ENCODE measurements at places on chromosomes 1 and 21. TPM values are rescaled to one million over a fixed set of nuclear protein-coding genes. Genes with fewer than 3 reads are reported as not detected.

MYOG gene
- total RNA-seq: 15.7 TPM

CFAP45 gene
- total RNA-seq: 1.0 TPM

KIF14 gene
- total RNA-seq: 3.8 TPM

LCE1C gene
- not detected for total RNA-seq

S100A9 gene
- 0.51 TPM for total RNA-seq

MYCL gene
- 20.1 TPM for total RNA-seq

DNA sequence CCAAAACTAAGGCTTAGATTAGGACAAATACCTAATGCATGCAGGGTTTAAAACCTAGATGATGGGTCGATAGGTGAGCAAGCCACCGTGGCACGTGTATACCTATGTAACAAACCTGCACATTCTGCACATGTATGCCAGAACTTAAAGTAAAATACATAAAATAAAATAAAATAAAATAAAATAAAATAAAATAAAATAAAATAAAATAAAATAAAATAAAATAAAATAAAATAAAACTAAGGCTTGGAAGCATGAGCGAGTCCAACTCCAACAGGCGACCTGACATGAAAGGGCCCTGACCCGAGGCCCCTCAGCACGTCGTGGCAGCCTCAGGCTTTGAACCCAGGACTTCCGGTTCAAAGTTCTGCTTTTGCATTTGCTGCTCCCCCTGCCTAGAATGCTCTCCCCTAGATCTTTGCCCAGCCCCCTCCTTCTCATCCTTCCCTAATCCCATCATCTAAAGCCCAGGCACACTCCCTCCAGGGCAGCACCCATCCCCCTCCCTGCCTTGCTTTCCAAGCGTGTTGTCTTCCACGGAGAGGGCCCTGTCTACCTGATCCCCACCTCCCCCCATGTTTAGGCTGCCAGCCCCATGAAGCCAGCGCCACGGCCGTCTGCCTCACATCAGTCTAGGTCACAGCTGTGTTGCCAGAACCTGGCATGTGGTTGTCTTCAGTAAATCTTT lies 64.3 kb downstream of the TAS1R2 start:
- H3K4me3 ChIP-seq: no peak overlapping the region
- DNase-seq: no peak
- H3K27me3 ChIP-seq: peaks cover 3% of the 10 kb centered on the region
- H3K36me3 ChIP-seq: no peaks in the 10 kb centered on the region
- H3K4me1 ChIP-seq: peaks cover 14% of the 10 kb centered on the region

DNA sequence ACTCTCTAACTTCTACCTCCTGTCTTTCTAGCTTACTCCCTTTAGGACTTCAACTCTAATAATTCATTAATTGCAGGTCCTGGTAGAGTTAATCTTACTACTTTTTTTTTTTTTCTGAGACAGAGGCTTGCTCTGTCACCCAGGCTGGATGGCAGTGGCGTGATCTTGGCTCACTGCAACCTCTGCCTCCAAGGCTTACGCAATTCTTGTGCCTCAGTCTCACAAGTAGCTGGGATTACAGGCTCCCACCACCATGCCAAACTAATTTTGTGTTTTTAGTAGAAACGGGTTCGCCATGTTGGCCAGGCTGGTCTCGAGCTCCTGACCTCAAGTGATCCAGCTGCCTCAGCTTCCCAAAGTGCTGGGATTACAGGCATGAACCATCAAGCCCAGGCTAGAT lies 15.7 kb downstream of the BTBD8 start:
- H3K4me1 ChIP-seq: peaks cover 13% of the 10 kb centered on the region
- H3K4me3 ChIP-seq: no peak overlapping the region
- H3K27ac ChIP-seq: no peak overlapping the region
- peaks cover 3% of the 10 kb centered on the region for H3K27me3 ChIP-seq
- H3K36me3 ChIP-seq: no peaks in the 10 kb centered on the region

DNA sequence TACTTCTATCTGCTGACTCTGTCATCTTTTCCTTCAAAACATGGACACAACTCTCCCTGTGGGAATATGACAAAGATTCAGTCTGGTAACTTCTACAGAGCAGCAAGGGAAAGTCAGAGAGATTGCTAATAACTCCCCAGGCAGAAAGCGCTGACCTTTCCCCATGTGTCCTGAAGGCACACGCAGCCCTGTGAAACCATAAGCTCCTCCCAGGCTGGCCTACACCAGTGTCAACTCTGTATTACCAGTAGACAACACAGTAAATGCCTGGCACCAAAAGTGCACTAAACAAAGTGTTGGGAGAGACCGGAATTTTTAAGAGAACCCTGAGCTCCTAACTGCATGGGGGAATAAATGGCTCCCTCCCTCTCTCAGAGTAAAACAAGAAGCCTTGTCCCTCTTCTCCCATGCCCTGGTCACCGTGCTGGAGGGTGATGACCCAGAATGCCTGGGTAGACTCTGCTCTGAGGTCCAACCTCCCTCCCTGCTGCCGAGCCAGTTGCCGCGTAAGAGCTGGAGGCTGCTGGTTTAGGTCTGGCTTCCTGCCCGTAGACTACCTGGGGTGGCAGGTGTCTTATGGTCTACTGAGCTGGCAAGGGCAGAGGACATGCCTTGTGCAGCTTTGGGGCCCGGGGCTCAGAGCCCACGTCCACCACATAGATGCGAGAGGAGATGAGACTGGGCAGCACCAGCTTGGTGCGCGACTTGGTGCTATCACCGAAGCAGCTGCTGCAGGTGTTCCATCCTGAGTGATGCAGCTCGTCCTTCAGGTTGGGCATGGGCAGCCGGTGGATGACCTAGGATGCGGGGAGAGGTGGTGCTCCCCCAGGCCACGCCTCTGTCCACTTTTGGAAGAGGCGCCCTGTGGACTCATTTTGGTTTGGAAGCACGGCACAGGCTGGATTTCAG lies 3.9 kb downstream of the SELENBP1 start:
- peaks cover 13% of the 10 kb centered on the region for H3K27me3 ChIP-seq
- peaks cover 17% of the 10 kb centered on the region for H3K4me1 ChIP-seq
- H3K36me3 ChIP-seq: peaks cover 11% of the 10 kb centered on the region
- DNase-seq: no peak
- no peak overlapping the region for H3K27ac ChIP-seq

GRCh38 chr1:24173638-24174575 lies 13.2 kb downstream of the IFNLR1 start:
- H3K27ac ChIP-seq: no peak overlapping the region
- H3K36me3 ChIP-seq: no peaks in the 10 kb centered on the region
- H3K4me3 ChIP-seq: no peak overlapping the region
- no peaks in the 10 kb centered on the region for H3K4me1 ChIP-seq
- DNase-seq: no peak

DNA sequence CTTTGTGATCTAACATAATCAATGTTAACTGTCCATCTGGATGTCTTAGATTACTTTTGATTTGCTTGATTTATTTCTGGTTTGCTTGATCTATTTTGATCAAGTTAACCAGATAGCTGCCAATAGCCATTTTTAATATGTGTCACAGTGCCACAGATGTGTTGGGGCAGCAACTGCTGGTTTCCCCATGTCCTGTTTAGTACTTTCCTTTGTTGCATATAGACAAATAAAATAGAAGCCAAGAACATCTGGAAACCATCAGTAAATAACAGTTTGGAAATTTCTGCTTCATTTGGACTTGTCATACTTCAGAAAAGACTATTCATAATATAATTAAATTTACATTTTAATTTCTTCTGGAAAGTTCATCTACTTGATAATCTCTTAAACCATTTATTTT lies 145.6 kb upstream of the C21orf91 start:
- no peak overlapping the region for H3K27ac ChIP-seq
- no peaks in the 10 kb centered on the region for H3K27me3 ChIP-seq
- H3K4me3 ChIP-seq: no peak overlapping the region
- no peak for DNase-seq

DNA sequence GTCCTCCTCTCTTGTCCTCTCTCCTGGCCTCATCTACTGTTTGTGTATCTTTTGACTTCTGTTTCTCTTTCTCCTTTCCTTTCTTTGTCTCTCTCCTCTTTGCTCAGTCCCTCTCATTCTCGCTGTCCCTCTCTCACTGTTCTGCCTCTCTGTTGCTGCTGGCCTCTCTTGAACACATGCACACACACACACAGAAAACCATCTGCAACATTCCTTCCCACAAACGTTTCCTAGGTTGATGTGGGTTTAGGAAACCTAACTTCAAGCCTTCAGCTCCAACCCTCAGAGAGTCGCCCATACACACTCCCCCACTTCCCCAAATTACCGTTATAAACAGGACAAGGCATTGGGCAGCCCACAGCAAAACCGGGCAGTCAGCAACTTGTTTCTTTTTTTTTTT lies 10.9 kb upstream of the SSBP3 start:
- no peak for DNase-seq
- H3K27ac ChIP-seq: no peak overlapping the region
- H3K36me3 ChIP-seq: no peaks in the 10 kb centered on the region
- H3K4me3 ChIP-seq: no peak overlapping the region

- peaks cover 3% of the 10 kb centered on the region for H3K4me1 ChIP-seq
- H3K36me3 ChIP-seq: no peaks in the 10 kb centered on the region
- DNase-seq: no peak
- no peaks in the 10 kb centered on the region for H3K27me3 ChIP-seq
Measured at GRCh38 chr1:198575798-198576641, 35.5 kb upstream of the ATP6V1G3 start.

GRCh38 chr21:14699433-14700407 lies 153.6 kb upstream of the SAMSN1 start:
- peaks cover 5% of the 10 kb centered on the region for H3K4me1 ChIP-seq
- no peak for DNase-seq
- H3K36me3 ChIP-seq: no peaks in the 10 kb centered on the region
- H3K4me3 ChIP-seq: no peak overlapping the region
- H3K27ac ChIP-seq: no peak overlapping the region

GRCh38 chr21:15051644-15052458 lies 12.9 kb downstream of the NRIP1 start:
- H3K36me3 ChIP-seq: peaks cover 3% of the 10 kb centered on the region
- no peak for DNase-seq
- H3K4me3 ChIP-seq: no peak overlapping the region
- H3K27me3 ChIP-seq: no peaks in the 10 kb centered on the region
- H3K27ac ChIP-seq: peak overlapping the region; percentile 7
- peaks cover 55% of the 10 kb centered on the region for H3K4me1 ChIP-seq

GRCh38 chr1:228849011-228849541 lies 113.8 kb downstream of the RHOU start:
- no peak overlapping the region for H3K4me3 ChIP-seq
- no peaks in the 10 kb centered on the region for H3K27me3 ChIP-seq
- H3K4me1 ChIP-seq: peaks cover 2% of the 10 kb centered on the region

DNA sequence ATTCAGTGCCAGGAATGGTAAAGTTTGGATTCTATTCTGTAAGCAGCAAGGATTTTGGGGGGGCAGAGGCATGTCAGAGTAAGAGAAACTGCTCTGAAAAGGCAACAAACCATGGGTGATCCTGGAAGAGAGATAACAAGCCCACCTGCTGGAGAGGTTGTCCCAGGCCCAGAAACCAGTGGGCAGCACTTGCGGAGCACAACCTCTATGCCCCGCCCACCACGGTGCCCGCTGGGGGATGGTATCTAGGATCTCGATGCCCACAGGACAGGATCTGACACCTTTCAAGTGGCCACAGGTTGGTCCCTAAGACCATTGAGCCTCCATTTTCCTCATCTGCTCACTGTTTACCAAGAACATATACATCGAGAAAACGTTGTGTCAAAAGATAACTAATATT lies 20.3 kb upstream of the MUL1 start:
- H3K27me3 ChIP-seq: peaks cover 5% of the 10 kb centered on the region
- H3K4me3 ChIP-seq: no peak overlapping the region
- peaks cover under 1% of the 10 kb centered on the region for H3K4me1 ChIP-seq
- H3K27ac ChIP-seq: no peak overlapping the region

- H3K36me3 ChIP-seq: peaks cover 40% of the 10 kb centered on the region
- DNase-seq: no peak
- H3K27me3 ChIP-seq: no peaks in the 10 kb centered on the region
- H3K27ac ChIP-seq: no peak overlapping the region
- H3K4me3 ChIP-seq: no peak overlapping the region
Measured at GRCh38 chr1:153741986-153742385, 14.1 kb downstream of the INTS3 start.
